ACHN (cell line): ENCODE measurements at places on chromosomes 7 and 10.
A peak's percentile ranks its signal among the peaks of the same experiment; 100 is the strongest.

- DNase-seq = peak; percentile 71
These were observed 56.4 kb downstream of the BBS9 start for GRCh38 chr7:33185786-33186185.

DNA sequence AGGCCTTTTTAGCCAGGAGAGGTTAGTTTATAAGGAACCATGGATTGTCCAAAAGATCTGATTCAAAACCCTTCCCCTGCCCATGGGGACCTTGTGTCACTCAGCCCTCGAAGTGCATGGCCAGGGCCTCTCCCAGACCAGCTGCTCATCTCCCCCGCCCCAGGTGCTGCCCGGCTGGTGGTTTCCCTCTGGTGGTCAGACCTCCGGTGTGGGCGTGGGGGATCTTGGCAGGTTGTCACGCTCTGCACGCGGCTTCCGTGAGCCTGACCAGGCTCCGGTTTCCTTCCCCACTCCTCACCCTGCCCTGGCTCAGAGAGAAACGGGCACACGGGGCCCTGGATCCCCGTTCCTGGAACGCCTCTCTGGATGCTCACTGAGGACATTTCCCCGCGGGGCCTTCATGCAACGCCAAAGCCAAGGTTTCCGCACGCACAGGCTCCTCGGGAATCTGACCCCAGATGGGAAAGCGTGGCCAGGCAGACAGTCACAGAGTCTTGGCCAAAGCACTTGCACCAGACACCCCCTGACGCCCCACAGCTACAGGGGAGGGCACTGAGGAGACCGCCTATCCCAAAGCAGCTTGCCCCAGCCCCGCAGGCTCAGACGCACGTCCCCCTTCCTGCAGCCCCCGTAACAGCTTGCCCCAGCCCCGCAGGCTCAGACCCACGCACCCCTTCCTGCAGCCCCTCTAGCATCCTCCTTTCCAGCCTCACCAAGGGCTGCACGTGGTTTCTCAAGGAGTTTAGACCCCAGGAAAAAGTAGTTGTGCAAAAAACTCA is 7.8 kb upstream of the DIP2C start:
- no peak for DNase-seq

GRCh38 chr10:43340101-43340500 is 31.3 kb upstream of the FXYD4 start:
- no peak for DNase-seq

GRCh38 chr7:6149996-6150395 is 118.8 kb downstream of the ANKRD61 start:
- no peak for DNase-seq

GRCh38 chr7:43639858-43640491 is 57.1 kb downstream of the STK17A start:
- DNase-seq = no peak

- no peak for DNase-seq
These were observed 31.3 kb downstream of the PRLHR start for GRCh38 chr10:118564114-118564513.

- DNase-seq = no peak
These were observed 2.9 kb upstream of the FGL2 start for GRCh38 chr7:77202481-77202976.

- DNase-seq = no peak
These were observed 135.4 kb downstream of the HIBADH start for GRCh38 chr7:27527348-27527714.

GRCh38 chr7:3282457-3282856 is 18.6 kb upstream of the SDK1 start:
- DNase-seq = no peak

DNA sequence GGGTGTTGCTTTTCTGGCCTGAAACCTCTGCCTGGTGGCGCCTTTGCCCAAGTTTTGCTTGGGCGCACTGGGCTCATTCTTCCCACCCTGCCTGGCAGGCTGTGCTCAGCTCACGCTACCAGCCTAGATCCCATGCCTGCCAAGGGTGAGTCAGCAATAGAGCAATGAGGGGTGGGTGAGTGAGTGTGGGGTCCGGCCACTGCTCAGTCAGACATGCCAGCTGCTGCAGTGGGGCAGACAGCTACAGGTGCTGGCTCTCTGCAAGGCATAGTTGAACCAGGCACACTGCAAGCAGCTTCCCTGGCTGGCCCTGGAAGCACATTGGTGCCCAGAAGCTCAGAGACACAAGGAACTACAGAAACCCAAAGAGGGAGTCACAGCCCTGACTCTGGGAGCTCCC is 680.9 kb upstream of the LRRTM3 start:
- no peak for DNase-seq

DNA sequence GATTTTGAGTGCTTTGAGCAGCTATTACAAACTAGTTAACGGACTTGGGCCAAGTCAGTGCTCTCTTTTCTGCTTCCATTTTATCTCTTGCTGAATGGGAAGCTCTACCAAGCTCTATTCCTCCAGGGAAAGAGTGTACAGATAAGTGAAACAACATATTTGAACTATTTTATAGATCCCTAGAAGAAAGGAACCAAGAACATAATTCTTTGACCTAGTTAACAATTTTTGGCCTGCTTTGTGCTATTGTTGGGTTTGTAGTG is 244.8 kb downstream of the PRKG1 start:
- DNase-seq = no peak

DNA sequence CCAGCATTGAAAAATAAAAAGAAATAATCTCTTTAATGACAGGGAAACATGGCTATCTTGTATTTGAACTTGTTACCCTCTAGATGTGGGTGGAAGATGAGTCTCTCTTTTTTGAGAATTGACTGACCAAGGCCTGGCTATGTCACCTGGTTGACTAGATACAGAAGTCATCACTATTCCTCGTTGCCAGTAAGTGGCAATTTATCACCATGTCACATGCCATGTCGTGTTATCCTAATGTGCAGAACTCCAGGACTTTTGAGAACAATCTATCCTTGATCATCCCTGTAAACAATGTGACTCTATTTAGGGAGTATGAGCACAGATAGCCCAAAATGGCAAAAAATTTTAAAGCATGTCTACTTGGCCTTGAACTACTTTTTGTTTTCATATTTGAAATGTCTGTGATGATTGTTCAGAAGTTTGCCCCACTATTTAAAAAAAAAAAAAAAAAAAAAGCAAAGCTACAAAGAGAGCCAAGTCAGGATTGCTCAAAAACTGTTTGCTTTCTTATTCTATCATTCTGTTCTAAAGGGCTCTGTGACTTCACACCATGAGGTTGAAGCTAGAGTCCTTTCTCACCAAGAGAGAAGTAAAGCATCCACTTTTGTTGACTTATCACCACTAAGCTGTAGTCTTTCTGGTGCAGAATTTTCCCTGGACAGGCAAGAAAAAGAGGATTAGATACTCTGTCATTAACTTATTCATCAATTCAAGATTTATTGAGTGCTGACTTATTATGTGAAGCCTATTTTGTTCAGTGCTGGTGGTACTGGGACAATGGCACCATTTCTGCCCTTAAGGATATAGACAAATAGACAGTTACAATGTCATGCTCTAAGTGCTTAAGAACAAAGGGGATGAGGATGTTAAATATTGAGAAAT is 10.4 kb upstream of the WIPF3 start:
- no peak for DNase-seq

- DNase-seq = no peak
These were observed 6.9 kb upstream of the WIPI2 start for GRCh38 chr7:5183155-5183554.

- no peak for DNase-seq
These were observed 1.0 kb downstream of the TWIST1 start for GRCh38 chr7:19116121-19117090.

DNA sequence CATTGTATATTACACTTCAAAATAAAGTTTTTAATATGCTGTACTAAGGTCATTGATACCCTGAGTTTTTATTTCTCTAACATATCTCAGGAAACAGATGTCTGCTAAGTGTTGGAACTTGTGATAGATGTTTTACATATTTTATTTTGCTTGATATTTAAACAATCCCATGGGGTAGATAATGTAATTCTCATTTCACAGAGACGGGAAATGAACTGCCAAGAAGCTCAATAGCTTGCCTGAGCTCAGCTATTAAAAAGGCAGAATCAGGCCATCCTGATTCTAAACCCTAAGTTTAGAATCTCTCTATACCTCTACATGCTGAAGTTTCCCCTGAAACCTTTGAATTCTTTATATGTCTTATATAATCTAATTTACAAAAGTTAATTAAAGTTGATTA is 126.3 kb downstream of the LRRC18 start:
- DNase-seq = no peak

DNA sequence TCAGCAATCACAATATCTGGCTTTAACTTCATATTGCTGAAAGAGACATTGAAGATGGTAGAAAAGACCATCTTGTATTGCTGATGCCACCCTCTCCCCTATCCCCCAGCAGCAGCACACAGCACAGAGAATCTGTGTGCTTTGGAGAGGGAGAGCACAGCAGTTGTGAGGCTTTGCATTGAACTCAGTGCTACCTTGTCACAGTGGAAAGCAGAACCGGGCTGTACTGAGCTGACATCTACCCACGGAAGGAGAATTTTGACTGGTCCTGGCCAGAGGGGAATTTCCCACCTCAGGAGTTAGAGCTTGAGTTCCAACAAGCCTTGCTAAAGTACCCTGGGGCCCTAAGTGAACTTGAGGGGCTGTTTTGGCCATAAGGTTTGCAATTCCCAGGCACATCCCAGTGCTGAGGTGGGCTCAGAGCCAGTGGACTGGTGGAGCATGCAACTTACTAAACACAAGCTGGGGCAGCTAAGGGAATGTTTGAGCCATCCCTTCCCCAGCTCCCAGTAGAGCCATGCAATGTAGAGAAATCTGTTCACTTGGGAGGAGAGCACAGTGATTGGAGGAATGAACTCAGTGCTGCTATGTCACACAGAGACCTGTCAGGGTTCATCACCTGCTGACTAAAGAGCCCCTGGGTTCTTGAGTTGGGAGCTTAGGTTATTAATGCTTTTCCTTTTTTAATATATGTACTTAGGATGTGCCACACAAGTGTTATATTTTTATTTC is 62.1 kb downstream of the OR13A1 start:
- DNase-seq = no peak

- DNase-seq = no peak
These were observed 101.4 kb upstream of the ZNF32 start for GRCh38 chr10:43749940-43750552.

DNA sequence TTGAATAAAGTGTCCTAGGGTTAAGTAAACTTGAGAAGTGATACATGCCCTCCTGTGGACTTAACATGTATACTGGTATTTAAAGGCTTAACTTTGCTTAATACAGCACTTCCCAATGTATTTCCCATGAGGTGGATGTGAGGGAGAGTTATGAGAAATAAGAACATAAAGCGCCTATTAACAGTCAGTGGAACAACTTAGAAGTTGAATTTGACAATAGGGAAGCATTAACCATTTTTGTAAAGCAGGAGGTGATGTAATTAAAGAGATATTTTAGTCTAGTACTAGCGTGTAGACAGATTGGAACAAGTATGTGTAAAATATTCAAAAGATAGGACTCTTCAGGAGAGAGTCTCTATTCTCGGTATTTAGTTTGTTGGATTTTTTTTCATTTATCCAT is 322.4 kb downstream of the GPR158 start:
- DNase-seq = no peak

DNA sequence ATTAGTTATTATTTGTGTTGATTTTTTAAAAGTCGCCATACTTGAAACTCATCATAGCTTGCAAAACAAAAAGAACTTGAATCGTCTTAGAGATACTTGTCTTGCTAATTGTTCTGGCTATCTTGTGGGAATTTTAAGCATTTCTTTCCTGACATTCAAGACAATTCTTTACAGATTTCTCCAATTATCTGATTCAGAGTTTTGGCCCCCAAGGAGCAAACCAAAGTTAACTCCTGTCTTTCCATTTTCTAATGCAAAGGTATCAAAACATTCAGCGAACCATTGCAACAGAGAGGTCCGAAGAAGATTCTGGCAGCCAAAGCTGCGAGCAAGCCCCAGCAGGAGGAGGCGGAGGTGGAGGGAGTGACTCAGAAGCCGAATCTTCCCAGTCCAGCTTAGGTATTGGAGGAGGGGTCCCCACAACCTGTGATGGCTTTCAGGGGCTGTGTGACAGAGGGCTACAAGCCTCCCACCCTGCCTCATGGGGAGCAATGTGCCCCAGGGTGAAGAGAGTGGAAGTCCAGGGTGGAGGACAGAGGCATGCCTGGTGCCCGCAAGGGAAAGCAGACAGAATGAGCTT is 119.4 kb upstream of the STK17A start:
- no peak for DNase-seq
